Osteocyte (in vitro differentiated cells): ENCODE measurements at places on chromosomes 4 and X. TPM values are rescaled to one million over a fixed set of nuclear protein-coding genes. Genes with fewer than 3 reads are reported as not detected.

SOD3 gene
- 3.4 and 4.5 TPM in 2 replicates for total RNA-seq

OPRPN gene
- total RNA-seq = not detected in 2 replicates

CXCL3 gene
- 1.7 and 2.1 TPM in 2 replicates for total RNA-seq

CETN2 gene
- 32.0 and 34.8 TPM in 2 replicates for total RNA-seq

PHKA1 gene
- total RNA-seq = 1.9 and 2.6 TPM in 2 replicates

FATE1 gene
- not detected in 2 replicates for total RNA-seq

VCX gene
- not detected in 2 replicates for total RNA-seq

ASB9 gene
- total RNA-seq = not detected in 2 replicates

CSTF2 gene
- total RNA-seq = 12.2 and 14.8 TPM in 2 replicates
